ENCODE measurements at places on chromosomes 11 and 22.

DNA sequence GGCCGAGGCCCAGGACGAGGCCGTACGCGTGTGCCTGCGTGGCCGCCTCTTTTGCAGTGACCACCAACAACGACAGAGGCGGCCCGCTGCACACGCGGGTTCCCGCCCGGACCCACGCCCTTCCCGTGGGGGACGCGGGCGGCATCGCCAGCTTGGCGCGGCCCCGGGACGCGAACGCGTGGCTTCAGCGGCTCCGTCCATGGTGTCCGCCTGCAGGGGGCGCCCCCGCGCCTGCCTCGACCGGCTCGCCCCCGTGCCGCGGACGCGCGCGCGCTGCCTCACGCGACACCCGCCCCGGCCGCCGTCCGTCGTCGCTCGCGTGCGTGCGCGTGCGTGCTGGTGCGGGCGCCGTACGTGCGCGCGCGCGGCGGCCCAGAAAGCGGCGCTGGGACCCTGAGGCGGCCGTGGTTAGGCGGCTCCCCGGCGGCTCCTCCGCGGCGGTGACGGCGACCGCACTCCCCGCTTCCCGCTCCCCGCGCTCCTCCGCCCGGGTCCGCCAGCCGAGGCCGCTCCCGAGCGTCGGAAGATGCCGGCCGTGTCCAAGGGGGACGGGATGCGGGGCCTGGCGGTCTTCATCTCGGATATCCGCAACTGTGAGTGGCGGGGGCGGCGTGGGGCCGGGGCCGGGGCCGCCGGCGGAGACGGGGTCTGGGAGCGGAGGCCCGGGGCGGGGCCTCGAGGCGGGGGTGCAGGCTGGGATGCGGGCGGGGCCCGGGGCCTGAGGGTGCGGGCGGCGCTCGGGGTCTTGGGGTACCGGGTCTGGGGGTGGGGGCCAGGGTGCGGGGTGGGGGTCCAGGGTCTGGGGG, at the start of gene AP2A2:
AP2A2 (plus strand) TSS at position 375 of the 806 bp plus-strand sequence; CDS start at position 527, 152 bp downstream.
- peak; percentile 89 for DNase-seq

GRCh38 chr11:11391796-11392463, 38.9 kb upstream of the CSNK2A3 start:
- DNase-seq = no peak

- DNase-seq = no peak
Observed at GRCh38 chr11:15848631-15849168, 507.6 kb downstream of the SOX6 start.

GRCh38 chr11:72105888-72106287, at the start of gene TOMT:
Gene TOMT, plus strand, starts transcription at chr11:72105924. Its CDS starts 28 bp downstream, at chr11:72105952.
- no peak for DNase-seq

GRCh38 chr22:45263463-45264269, 21.1 kb upstream of the UPK3A start:
- peak; percentile 97 for DNase-seq

GRCh38 chr11:112310848-112311247, 50.2 kb upstream of the PLET1 start:
- DNase-seq = no peak

DNA sequence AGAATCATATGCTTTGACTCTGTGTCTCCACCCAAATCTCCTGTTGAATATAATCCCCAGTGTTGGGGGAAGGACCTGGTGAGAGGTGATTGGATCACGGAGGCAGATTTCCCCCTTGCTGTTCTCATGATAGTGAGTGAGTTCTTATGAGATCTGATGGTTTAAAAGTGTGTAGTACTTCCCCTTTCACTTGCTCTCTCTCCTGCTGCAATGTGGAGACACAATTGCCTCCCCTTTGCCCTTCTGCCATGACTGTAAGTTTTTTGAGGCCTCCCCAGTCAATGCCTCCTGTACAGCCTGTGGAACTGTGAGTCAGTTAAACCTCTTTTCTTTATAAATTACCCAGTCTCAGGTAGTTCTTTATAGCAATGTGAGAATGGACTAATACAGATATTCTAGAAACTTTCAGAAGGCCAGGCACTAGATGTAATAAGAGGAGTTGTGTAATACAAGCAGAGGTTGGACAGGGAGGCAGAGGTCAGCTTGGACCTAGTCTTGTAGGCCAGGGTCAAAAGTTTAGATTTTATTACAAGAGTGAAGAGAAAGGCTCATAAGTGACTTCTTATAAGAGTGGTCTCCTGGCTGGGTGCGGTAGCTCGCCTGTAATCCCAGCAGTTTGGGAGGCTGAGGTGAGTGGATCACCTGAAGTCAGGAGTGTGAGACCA, 9.3 kb upstream of the SERPING1 start:
- DNase-seq = peak; percentile 73

- DNase-seq = peak; percentile 25
Observed at GRCh38 chr11:77401486-77402217, 72.2 kb downstream of the PAK1 start.

GRCh38 chr11:67561971-67562619, 21.5 kb upstream of the GSTP1 start:
- DNase-seq = no peak

DNA sequence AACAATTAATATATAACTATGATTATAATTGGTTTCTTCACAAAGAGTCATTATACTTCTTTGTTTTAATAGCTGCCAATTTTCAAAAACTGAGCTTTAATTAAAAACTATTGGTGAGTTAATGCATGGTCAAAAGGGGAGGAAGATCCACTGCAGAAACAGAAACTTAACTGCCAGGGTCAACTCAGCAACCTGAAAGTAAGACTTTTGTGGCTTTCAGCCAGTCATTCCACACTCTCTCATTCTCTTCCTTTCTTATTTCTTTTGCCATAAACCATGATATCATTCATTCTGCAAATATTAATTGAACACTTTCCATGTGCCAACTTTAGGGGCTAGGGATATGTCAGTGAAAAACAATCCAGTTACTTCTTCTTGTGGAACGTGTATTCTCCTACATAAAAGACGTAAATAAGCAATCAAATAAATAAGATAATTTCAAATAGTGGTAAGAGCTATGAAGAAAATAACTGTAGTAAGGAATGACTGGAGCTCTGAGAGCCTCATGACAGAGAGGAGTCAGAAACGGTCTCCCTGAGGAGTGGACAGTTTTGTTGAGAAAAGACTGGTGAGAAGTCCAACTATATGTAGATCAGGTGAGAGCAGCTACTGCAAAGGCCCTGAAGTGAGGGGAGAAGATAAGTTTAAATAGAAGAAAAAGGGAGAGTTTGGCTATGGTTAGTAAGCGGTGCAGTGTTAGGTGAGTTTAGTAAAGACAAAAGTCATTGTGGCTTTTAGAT, 130.5 kb downstream of the GRIA4 start:
- no peak for DNase-seq

- DNase-seq = no peak
Observed at GRCh38 chr11:61607920-61608599, 27.2 kb upstream of the SYT7 start.
